SK-N-SH (cell line): ENCODE measurements at places on chromosomes 2 and 18. TPM values are rescaled to one million over a fixed set of nuclear protein-coding genes. Genes with fewer than 3 reads are reported as not detected.

Gene DOCK10
- 20.6 and 24.1 TPM in 2 replicates for polyA plus RNA-seq

GRCh38 chr2:23734416-23734815, 192.5 kb downstream of the ATAD2B start:
- no peak for DNase-seq

DNA sequence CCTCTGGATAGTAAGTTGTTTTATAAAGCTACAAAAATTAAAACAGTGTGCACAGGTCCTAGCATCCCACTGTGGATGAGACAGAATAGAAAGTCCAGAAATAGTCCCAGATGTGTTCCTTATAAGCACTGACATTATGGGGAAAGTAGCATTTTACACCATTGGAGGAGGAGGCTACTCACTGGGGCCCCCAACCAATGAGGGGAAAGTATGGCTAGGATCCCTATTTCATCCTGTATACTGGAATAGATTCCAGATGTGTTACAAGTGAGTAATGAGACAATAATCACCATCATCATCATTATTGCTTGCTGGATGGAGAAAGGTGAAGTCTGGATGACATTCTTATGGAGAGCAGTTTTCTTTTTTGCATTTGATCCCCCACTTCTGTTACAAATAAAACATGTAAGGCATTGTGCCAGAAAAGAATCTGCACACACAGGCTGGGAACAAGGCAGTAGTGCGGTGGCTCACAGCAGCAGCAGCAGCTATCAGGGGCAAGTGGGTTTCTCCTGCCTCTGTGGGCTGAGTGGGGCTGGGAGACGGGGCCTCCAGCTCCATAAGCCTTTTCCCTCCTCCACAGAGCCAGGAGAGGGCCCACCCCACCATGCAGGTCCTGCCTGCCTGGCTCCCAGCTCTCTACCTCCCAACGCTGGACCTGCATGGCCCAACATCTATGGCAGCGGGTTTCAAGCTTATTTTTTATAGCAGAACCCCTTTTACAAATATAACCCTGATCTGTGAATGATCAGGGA, 5.0 kb downstream of the ARID5A start:
- peak; percentile 33 for DNase-seq

GRCh38 chr2:133521146-133521745, 47.0 kb downstream of the NCKAP5 start:
- no peak for DNase-seq

- DNase-seq: no peak
Observed at GRCh38 chr2:1644427-1644826, 99.9 kb downstream of the PXDN start.

Gene TMEM237
- 67.2 and 90.2 TPM in 2 replicates for polyA plus RNA-seq

DNA sequence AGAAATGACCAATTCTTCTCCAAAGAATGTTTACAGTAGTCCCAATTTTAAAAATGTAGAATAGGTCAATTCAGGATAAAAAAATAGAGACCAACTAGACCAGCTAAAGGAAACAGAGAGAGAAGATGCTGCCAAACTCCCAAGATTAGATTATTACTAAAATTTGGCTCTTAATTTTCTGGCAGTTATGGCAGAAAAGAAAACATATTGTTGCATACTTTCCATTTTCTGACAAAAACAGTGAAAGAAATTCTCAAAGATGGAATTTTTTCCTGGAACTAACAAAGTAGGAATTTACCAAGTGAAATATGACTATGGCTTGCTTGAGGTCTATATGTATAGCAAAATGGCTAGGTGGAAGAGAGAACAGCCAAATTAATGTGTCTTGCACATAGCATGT, 138.3 kb upstream of the STK17B start:
- no peak for DNase-seq

- DNase-seq: no peak
Observed at GRCh38 chr2:120461546-120462537, 115.9 kb downstream of the INHBB start.

DNA sequence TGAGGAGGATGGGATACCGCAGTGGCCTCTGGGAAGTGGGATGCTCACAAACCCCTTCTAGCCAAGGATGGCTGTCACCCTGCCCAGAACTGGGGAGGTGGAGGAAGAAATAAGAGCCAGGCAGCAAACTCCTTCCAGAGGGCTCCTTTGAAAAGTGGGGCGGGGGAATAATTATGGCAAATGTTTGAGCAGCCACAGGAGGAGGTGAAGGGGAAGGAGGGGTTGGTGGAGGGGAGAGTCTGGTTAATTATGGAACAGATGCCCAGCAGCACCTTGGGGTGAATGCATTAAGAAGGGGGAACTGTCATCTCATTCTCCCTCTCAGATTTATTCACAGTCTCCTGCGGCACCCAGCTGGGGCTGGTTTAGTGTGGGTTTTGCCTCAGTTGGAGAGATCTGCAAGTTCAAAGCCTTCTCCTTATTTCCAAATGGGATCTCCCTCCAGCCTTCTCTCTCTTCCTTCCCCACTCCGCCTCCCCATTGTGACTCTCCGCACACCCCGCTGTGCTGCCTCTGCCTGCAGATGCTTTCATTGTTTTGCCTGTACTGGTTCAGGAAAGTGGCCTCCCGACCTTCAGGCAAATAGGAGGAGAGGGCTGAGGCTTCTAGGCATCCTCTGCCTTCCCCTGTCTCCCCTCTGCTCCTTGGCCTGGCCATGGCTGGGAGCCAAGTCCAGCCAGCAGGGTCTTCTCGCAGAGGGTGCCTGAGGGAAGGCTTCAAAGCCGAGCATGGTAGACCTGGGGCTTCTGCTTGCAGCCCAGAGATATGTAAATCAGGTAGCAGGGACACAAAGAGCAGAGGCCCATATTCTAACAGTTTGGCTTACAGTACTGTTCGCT, 457.2 kb upstream of the MEX3C start:
- DNase-seq: no peak

- DNase-seq: no peak
Observed at GRCh38 chr2:225317186-225317585, 82.3 kb upstream of the NYAP2 start.

Gene KRCC1
- 10.7 and 16.0 TPM in 2 replicates for polyA plus RNA-seq

DNA sequence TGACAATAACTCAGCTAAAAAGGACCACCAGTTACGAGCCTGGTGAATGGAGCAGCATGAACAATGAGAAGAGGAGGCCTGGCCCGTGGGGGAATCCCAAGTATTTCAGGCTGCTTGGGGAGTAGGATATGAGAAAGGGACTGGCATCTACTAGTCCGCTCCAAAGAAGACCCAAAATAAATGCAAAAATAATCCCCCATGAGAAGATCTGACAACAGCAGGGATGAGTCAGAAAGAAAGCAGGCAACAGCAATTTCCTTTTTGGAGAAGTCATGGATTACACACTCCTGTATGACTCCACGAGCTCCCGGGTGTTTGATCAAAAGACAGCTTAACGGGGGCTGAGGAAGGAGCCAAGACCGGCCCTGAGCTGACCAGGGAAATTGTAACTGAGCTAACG, 111.4 kb downstream of the SOX11 start:
- no peak for DNase-seq

GRCh38 chr2:218517434-218518206, 50.5 kb downstream of the USP37 start:
- DNase-seq: no peak

DNA sequence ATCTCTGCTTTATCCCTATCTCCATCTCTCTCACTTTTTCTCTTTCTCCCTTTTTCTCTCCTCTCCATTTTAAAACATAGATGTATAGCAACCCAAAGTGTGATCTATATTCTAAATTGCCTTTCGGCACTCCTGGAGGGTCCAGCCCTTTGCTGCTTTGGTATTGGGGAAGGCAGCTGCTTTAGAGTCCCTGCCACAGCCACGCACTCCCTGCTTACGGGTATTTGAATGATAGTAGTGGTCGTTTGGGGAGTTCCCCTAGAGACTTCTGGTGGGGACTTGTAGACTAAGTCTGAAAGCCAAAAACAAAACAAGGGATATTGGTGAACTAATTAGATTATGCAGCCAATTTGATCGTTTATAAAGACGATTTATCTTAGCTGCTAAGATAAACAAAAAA, 11.9 kb downstream of the QPCT start:
- DNase-seq: no peak
